Stimulated activated CD4-positive, alpha-beta T cell treated with anti-CD3 and anti-CD28 coated beads, TNF-alpha, amount 100 ng/mL, for 24 hours (primary cell): ENCODE measurements at places on chromosomes 16 and 17.

GRCh38 chr17:9054126-9054975, 33.0 kb downstream of the NTN1 start:
- no peak for DNase-seq

DNA sequence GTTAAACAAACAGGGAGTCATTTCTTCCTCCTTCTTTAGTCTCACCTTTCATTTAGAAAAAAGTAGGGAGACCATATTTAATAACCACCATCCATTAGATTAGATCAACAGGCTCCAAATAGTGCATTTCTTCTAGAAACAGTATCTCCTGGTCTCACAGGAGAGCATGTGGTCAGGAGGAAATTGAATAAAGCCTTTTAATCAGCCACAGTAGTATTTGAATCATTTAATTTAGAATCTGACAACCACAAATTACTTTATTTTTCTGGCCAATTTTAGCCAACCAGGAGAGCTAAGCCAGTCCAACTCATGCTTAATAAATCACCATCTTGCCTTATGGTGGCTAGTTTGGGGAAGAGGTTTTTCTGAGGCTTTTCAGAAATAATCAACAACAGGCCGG, 26.3 kb upstream of the ZFP90 start:
- no peak for DNase-seq

GRCh38 chr16:10156099-10156498, 26.1 kb downstream of the GRIN2A start:
- no peak for DNase-seq

DNA sequence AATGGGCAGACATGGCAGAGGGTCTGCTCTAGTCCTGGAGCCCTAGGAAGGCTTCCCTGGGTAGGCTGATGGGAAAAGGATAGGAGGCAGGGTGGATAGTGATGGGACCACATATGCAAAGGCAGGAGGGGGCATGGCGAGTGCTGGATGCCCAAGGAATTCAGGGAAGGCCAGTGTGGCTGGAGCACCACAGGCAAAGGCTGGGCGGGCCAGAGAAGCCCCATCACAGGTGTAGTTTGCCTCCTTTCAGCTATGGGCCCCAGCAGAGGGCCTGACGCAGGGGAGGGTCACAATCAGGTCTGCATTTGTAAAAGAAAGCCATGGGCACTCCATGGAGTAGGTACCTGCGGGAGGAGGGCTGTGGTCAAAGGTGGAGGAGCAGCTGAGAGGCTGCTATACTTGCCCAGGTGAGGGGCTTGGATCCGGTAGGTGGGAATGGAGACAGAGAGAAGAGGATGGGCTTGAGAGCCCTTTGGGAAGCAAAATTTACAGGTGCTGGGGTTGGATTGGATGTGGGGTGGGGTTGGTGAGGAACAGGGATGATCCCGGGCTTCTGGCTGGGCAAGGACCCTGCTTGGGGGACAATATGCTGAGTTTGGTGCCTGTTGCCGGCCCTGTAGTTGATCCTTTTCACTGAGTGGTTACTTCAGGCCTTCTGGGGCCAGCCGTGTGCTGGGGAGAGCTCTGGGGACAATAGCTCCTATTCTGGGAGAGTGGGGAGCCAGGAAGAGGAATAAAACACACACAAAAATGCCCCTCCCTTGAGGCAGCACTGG, 6.5 kb upstream of the COL1A1 start:
- DNase-seq, result no peak

GRCh38 chr17:78829477-78829876, 11.1 kb downstream of the USP36 start:
- no peak for DNase-seq

DNA sequence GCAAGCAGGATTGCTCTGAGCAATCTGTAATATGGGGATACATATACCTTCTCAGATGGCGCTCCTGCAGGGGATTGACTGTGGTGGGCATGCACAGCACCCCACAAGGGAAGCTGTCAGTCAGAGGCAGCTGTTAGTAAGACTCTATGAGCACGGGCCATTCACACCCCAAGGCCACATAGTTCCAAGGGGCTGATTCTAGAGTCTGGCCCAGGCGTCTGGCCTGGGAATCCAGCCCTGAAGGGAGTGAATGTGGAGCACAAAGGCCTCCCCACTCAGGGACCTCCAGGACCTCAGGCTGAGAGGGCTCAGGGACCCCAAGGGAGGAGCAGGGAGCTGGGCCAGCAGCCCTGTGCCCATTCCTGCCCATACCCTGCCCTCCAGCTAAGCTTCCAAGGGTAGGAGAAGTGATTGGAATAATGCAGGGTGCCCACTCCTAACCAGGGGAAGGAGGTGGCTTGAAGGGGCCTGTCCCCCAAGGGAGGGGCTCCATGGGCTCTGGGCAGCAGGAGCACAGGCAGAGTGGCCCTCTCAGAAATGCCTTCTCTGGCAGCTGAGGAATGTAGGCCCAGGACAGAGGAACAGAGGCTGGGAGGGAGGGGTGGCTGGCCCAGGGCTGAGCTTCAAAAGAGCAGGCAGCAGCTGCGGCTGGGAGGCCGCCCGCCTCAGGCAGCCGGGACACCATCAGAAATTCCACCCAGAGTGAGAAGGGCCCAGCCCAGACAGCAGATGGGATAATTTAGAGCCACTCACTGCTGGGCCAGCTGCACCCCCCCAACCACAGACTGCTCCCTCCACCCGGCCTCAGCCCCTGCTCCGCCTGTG, 48.9 kb upstream of the MRPS23 start:
- DNase-seq, result no peak

- DNase-seq, result no peak
Observed at GRCh38 chr17:7636163-7636562, 6.2 kb downstream of the SHBG start.

- DNase-seq, result no peak
Observed at GRCh38 chr16:73171380-73171779, 123.5 kb upstream of the ZFHX3 start.

- no peak for DNase-seq
Observed at GRCh38 chr17:4180791-4181190, 37.8 kb downstream of the CYB5D2 start.

- DNase-seq, result no peak
Observed at GRCh38 chr16:17227278-17227677, 243.5 kb downstream of the XYLT1 start.

- DNase-seq, result no peak
Observed at GRCh38 chr17:9907883-9908648, 3.0 kb upstream of the RCVRN start.

DNA sequence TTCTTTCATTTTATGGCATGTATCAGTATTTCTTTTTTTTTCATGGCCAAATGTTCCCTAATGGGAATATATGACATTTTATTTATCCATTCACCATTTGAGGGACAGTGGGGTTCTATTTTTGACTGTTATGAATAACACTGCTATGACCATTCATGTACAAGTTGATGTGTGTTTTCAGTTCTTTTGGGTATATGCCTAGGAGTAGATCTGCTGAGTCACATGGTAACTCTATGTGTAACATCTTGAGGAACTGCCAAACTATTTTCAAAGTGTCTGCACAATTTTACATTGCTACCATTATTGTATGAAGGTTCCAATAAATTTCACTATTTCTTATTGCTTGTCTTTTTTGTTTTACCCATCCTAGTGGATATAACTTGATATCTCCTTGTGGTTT, 223.0 kb downstream of the TANC2 start:
- DNase-seq, result no peak

DNA sequence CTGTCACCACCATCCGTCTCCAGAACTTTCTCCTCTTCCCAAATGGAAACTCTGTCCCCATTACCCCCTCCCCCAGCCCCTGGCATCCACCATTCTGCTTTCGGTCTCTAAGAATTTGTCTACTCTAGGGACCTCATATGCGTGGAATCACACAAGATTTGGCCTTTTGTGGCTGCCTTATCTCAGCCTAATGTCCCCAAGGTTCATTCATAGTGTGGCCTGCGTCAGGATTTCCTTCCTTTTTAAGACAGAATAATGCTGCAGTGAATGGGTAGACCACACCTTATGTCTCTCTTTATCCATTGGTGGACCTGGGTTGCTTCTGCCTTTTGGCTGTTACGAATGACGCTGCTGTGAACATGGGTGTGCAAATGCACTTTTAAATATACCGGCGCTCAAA, 139.7 kb upstream of the PLCG2 start:
- DNase-seq, result no peak
